Naive thymus-derived CD4-positive, alpha-beta T cell (primary cell): ENCODE measurements at places on chromosomes 3 and 15. TPM values are rescaled to one million over a fixed set of nuclear protein-coding genes. Genes with fewer than 3 reads are reported as not detected.

DNA sequence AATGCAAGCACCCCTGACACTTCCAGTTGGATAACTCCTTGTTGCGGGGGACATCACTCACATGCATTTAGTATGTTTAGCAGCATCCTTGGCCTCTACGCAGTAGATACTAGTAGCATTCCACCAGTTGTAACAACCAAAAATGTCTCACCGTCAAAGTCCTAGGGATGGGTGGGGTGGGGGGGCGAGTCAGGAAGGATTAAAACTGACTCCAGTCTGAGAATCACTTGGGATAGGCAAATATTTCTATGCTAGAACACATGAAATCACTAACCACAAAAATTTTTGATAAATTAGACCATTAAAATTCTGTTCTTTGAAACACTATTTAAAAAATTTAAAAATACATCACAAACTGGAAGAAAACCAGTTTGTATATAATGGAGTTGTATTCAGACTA, 18.0 kb downstream of the ICE2 start:
- DNase-seq = no peak

- DNase-seq = no peak
Observed at GRCh38 chr3:94121161-94121560, 58.3 kb downstream of the NSUN3 start.

DNA sequence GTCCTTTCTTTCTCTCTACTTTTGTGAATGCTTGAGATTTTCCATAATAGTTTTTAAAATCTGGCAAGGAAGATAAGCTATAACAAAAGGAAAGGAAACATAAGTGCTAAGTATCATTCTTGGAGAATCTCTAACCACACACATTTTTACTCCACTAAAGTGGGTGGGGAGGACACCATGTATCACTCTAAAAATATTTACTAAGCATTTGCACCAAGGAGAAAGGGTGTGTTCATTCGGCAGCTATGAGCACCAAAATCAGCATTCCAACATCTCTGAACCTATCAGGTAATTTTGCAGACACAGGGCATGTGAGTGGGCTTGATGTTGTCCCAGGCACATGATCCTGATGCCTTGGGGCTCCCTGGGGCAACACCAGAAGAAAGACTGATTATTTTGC, 5.5 kb downstream of the B4GALT4 start:
- no peak for DNase-seq

The CDCP1 gene
- total RNA-seq = 0.05 TPM

DNA sequence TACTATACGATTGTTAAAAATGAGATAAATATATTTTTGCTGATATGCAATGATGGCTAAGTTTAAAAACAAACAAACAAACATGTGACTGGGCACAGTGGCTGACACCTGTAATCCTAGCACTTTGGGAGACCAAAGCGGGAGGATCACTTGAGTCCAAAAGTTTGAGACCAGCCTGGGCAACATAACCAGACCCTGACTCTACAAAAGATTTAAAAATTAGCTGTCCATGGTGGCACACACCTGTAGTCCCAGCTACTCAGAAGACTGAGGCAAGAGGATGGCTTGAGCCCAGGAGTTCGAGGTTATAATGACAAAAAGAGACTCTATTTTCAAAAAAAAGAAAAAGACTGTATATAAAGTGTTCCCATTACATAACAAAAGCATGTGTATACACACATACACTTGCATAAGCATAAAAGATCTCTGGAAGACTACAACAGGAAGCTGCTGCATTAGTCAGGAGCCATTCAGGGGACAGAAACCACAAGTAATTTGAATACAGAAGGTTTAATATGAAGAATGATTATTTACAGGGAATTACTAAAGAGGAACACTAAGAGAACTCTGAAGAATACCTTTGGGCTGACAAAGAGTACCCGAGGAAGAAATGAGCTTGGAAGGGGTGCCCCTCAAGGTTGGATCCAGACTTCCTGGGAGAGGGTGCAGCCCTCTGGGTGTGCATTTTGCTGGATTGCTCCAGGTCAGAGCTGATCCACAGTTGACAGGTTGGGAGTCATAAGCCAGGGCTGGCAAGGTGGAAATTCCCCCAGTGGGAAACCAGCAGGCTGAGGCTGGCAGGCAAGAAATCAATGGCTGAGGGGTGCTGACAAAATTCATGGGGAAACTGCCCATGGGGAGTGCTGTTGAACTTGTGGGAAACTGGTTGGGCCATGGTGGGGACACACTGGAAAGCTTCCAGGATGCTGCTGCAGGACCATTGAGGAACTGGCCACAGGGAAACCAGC, 9.3 kb upstream of the TM4SF18 start:
- no peak for DNase-seq

The MCTP2 gene
- total RNA-seq = 44.5 TPM

- DNase-seq = no peak
Observed at GRCh38 chr3:17444865-17445264, 297.6 kb downstream of the TBC1D5 start.

GRCh38 chr3:185717627-185718402, 107.0 kb downstream of the IGF2BP2 start:
- no peak for DNase-seq
